Aorta (tissue), 5 donors: ENCODE measurements at places on chromosomes 6 and 20. TPM values are rescaled to one million over a fixed set of nuclear protein-coding genes. Genes with fewer than 3 reads are reported as not detected.

DNA sequence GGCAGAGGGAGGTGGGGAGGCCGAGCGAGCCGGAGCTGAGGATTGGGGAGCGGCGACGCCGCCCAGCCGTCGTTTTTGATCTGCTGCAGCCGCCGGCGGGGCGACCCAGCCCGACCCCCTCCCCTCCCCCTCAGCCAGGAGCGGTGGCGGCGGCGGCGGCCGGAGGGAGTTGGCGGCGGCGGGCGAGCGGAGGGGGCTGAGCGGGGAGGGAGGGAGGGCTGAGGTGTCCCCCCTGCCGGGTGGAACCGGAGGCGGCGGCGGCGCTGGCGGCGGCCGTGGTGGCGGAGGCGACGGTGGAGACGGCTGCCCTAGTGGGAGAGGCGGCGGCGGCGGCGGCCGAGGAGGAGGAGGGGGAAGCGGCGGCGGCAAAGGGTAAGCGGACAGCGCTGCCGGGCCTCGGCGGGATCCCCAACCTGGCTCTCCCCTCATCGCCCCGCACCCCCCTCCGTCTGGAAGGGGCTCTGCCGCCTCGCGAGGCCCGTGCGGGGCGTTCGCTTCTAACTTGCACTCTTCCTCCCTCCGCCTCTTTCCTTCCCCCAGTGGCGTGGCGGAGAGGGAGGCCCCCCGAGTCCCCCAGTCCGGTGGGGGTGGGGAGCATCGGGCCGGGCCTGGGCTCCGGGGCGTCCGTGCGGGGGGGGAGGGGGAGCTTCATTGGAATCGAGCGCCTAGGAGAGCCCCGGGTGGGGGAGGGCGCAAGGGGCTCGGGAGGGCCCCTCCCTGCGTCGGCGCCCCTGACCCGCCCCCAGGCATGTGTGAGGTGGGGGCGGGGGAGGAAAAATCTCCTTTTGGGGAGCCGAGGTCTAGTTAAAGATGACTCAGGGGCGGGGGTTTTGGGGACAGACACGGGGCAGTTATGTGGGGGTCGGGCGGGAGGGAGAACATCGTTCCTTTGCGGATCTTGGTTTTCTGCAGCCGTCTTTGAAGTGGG is at the start of gene TAB2:
Gene TAB2, plus strand, starts transcription at position 69 of the 928 bp plus-strand sequence. CDS start 52,286 bp downstream, outside the sequence.
- peak; percentile 80 for DNase-seq

GRCh38 chr6:35483490-35483889 is 13.4 kb downstream of the TEAD3 start:
- no peak for DNase-seq

- no peak for DNase-seq
These were observed 5.5 kb downstream of the ELMO2 start for GRCh38 chr20:46400828-46401477.

DNA sequence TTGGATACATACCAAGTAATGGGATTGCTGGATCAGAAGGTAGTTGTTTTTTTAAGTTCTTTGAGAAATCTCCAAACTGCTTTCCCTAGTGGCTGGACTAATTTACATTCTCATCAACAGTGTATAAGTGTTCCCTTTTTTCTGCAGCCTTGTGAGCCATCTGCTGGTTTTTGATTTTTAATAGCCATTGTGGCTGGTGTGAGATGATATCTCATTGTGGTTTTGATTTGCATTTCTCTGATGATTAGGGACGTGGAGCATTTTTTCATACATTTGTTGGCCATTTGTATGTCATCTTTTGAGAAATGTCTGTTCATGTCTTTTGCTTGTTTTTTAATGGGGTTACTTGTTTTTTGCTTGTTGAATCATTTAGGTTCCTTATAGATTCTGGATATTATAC is 34.8 kb downstream of the TOP1 start:
- no peak for DNase-seq

DNA sequence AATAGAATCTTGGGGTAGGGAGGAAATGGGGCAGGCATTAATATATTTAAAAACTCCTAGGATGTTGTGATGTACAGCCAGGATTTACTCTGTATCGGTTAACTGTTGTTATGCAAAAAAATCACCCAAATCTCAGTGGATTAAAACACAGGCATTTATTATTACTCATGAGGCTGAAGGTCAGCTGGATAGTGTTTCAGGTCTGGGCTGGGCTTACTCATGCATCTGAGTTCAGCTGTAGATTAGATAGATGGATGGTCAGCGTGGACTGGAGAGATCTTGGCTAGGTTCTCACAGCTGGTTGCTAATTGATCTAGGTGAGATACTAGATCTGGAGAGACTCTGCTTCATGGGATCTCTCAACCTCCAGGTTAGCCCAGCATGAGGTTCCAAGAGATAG is 131.4 kb downstream of the BTBD3 start:
- DNase-seq: no peak

DNA sequence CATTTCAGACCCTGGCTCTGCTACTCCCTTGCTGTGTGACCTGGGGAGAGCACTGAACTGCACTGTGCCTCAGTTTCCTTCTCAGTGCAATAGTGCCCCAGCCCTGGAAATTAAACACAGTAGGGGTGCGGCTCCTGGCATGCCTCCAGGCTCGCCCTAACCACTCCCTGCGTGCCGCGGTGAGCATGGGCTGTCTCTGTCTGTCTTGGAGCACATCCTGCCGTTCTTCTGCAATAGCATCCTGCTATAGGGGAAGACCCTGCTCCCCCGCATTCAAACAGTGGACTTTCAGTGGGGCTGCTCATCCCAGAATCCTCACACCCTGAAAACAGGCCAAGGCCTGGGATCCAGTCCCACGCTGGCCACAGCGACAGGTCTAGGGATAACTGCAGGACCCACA is 129.5 kb downstream of the FOXC1 start:
- DNase-seq: no peak

- DNase-seq: no peak
These were observed 3.4 kb downstream of the COL9A1 start for GRCh38 chr6:70299456-70299855.

PRSS16 gene
- not detected for total RNA-seq

GRCh38 chr6:157233156-157233555 is 90.2 kb downstream of the TMEM242 start:
- DNase-seq: no peak

DNA sequence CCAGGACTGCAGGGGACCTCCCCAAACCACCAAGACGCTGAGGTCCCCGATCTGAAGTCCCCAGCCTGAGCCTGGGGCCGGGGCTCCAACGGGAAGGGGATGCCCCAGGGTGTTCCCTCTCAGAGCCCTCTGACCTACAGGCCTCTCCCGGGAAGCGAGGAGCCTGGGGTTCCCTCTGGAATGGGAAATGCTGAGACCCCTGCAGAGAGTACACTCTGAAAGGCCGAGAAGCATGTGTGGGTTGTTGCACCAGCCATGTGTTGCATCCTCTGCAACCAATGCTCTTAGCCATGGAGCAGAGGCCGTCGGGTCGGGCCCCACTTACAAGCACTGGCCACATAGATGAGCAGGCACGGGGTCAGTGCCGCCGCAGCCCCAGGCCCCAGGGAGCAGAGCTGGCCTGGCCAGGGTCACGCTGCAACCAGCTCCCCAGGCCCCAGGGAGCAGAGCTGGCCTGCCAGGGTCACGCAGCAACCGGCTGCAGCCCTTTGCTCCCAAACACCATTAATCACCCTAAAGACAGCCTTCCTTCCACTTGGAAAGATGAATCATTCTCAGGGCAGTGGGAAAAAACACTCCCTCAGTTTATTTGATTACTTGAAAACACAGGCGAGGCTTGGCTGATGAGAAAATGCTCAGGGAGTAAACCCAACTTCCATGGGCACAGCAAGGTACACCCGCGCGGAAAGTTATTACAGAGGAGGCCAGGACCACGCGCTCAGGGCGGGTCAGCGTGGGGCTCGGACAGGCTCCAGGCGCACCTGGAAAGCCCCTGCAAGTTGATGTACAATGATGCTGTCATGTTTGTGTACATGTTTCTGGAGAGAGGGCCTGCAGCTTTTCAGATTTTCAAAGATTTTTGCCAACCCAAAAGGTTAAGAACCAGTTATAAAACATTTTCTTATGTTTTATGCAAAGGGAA is 78.0 kb upstream of the AFDN start:
- DNase-seq: no peak

SNAP91 gene
- 4.3 TPM for total RNA-seq

DNA sequence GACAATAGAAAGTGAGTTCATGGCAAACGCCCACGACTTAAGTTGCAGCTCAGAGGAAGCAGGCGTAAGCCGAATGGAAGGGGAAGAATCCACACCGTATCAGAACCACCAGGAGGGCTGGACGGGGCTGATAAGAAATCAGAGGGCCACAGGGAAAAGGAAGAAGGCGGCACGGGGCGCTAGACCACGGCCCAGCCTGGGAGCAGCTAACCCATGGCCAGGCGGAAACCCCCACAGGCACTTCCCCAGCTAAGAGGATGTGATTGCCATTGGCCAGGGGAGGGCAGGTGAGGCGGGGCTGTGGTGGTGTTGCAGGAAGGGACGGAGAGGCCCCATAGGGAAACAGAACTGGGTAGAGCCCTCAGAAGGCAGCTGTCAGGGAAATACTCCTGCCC is 174.0 kb upstream of the AFDN start:
- DNase-seq: no peak

VGLL2 gene
- not detected for total RNA-seq

MAVS gene
- total RNA-seq: 36.1 TPM

GRCh38 chr6:56220078-56220477 is 27.3 kb downstream of the COL21A1 start:
- no peak for DNase-seq

- no peak for DNase-seq
These were observed 59.2 kb downstream of the KCNS1 start for GRCh38 chr20:45041464-45042337.

DNA sequence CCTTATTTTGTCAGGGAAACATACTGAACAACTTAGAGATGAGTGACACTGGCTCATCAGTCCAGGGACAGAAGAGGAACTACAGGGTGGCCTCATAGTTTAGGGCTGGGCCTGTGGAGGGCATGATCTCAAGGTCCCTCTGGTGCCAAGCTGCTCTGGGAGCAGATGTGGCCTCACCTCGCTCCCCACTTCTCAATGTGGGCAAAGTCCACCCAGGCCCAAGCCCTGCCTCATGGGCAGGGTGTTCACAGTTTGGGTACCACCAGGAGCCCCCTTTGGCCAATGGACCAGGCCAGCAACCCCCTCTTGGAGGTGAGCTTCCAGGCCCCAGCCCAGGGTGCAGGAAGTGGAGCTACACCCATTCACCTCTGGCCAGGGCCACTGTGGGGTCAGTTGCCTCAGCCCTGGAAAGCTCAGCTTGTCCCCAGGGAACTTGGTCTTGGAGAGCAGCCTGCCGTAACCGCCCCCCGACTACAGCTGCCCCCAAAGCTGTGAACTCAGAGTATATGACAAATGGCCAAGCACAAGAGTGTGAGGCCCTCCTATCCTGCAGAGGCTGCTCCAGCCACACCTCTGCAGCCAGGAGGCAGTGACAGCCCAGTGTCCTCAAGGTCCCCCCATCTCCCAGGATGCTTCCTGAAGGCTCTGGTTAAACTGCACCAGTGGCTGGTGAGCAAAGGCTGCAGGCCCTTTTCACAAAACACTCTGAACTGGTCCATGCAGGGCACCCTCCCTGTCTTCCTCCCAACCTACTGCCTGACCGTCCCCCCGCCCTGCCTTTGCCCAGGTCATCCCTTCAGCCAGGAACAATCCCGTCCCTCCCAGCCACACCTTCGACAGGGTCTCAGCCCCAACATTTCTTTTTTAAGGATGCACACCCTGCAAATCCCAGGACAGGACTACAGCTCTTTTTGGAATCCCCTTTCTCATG is 3.6 kb downstream of the ADISSP start:
- no peak for DNase-seq

SLC4A11 gene
- 0.63 TPM for total RNA-seq
